LNCaP clone FGC (cell line): ENCODE measurements at places on chromosomes 2 and 18.

- DNase-seq: peak; percentile 56
Measured at GRCh38 chr2:2271469-2271941, 59.6 kb downstream of the MYT1L start.

DNA sequence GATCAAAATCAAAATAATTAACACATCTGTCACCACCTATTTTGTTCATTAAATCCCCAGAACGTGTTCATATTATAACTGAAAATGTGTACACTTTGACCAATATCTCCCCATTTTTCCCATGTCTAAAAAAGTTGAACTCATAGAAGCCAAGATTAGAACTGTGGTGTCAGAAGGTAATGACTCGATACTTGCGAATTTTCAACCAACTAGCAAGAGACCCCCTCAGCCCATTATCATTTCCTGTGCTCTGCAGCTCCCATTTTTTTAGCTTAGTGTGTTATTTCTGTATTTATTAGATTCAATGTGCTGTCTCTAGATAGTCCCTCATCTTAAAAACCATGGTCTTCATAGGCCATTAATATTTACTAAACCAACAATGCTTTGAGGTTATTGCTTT is 248.7 kb upstream of the PIK3C3 start:
- DNase-seq: no peak

GRCh38 chr2:235806986-235807750 is 313.3 kb downstream of the AGAP1 start:
- no peak for DNase-seq

DNA sequence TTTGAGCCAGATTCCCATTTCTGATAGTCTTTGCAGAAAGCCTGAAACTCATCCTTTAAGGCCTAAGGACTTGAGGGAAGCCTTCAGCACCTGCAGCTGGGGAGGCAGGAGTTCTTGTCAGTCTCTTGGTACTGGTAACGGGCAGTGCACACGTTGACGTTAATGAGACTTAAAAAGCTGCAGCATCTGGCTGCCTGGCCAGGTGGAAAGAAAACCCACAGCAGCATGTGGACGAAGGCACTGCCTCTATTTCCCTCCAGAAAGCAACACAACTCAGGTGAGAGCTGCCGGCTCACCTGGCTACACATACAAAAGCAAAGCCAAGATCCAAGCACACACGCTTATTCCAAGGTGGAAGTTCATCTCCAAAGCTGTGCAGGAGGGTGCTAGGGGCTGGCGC is 178.8 kb downstream of the ANAPC1 start:
- DNase-seq: no peak

- no peak for DNase-seq
Measured at GRCh38 chr2:149513461-149513860, 74.1 kb downstream of the MMADHC start.

DNA sequence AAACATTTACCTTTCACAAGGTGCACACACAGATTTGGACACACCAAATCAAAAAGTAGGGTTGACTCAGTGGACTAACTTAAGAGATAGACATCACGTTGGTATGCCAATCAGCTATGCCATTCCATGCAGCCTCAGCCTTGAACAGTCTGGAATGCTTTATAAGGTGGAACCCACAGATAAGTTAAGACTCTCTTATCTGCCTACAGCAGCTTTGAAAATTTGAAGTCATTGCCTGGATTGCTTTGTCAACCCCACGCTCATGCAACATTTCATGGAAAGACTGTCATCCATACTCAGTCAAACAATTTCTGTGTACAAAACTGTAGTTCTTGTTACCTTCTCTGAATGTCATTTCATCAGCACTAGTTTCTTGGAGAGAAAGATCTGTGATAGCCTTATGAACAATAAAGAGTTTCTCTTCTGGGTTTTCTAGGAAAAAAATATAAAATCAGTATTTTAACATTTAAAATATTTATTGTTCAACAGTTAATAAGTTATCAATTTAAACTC is 1.2 kb downstream of the ERMN start:
- no peak for DNase-seq

DNA sequence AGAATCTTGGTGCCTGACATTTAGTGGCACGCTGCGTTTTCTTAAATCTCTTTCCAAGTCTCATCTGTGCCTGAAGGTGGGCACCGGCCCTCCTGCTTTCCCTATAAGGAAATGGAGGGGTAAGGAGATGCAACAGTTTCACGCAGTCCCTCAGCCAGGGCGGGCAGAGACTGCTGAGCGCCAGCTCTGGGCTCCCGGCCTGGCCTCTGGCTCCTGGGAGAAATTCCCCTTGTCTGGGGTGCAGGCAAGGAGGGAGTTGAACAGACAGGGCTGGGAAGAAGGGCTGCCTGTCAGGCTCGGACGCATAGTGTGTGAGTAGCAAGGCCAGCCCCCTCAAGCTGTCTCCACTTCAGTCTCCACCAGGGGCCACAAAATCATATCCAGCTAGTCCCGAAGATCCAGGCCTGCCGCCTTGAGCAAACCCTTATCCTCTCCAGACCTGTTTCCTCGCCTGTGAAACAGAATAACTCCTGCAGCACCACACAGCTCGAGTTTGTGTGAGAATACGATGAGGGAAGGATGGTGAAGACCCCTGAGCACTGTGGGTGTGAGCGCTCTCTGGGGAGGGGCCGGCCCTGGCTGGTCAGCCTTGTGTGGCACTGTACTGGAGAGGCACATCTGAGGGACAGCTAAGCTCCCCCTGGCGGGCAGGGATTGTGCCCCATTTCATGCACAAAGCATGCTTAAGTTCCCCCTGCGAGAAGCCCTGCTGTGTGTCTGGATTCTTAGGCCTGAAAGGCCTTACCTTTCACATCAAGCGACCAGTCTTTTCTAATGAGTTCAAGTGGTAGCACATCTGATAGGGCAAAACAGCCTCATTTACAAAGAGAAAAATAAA is 33.8 kb downstream of the SDC1 start:
- no peak for DNase-seq

DNA sequence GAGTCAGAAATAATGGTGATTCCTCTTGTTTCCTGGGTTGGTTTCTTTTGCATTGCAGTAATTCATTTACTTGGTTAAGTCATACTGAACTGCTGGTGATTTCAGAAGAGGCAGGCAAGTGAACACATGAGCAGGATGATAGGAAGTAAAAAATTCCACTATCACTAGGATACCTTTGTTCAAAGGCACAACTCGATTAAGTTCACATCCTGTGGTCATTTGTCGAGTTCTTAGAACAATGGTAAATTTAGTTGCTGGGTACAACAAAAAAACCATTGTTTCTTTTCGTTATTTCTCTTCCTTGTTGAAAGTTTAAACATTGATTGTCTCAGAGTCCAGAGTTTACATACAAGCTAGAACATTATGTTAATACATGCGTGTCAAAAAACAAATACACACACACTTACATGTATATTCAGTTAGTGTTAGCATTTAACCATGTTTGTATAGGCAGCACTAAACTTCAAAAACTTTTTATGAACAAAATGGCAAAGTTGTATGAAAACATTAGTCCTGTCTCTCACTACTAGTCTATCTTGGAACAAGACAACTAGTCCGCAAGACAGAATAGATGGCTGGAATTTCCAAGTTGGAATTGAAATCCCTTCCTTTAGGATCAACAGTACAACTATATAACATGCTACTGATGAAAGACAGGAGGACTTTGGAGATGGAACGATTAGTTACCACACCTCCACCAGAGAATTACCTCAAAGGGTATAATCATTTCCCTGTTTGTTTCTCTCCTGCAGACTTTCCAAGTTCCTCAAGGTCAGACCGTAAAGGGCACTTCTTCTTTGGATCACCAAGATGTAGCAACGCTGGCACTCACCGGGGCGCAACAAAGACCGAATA is 26.2 kb downstream of the STK39 start:
- no peak for DNase-seq

DNA sequence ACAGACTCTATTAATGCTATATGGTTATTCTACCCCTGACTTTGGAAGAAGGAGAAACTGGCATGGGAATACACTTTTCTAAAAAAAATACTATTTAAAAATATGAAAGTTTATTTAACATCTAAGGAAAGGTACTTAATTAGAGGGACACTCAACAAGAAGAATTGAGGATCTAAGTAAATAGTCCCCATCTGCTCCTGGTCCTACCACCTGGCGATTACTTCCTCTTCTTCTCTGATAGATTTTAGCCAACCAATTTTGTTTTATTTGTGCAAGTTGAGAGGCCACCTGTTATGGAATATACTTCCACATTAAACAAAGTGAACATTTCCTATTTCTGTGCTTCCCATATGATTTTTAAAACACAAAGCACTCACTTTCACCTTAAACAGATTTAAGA is 111.7 kb downstream of the BCL2 start:
- DNase-seq: no peak

GRCh38 chr18:62716619-62717168 is 1.4 kb downstream of the PHLPP1 start:
- no peak for DNase-seq

DNA sequence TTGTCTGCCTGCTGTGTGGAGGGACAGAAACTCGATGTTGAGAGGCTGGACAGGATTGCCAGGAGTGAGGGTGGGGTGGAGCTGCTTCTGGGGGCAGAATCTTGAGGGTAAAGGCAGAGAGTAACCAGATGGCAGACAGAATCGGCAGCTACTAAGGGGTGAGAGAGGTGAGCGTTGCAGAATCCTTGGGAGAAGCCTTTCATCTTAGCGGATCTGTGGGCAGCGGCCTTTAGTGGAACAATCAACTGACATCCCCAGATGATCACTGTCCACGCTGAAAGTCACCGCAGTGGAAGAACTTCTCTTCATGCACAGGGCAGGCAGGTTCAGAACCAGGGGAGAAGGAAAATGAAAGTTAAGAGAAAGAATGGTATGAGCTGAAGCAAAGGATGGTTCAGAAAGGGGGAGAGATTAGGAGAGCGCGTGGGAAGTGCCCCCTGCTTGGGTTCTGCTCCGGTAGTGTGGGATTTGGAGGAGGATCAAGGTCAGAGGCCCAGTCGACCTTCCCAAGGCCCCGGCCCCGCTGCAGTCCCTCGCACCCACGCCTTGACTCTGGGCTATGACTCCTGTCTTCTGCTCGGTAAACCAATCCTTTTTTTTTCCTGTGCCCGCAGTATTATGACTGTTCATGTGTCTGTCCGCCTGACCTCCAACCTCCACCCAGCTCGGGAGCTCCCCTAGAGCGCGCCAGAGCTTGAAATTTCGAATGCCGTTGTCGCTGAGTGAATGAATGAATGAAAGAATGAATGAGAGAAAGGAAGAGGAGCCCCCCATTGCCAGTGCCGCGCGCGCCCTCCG is 584 bp downstream of the BOLA3 start:
- DNase-seq: no peak

GRCh38 chr2:119242276-119243119 is 18.9 kb downstream of the STEAP3 start:
- no peak for DNase-seq

- DNase-seq: no peak
Measured at GRCh38 chr2:74858281-74858680, 24.4 kb downstream of the HK2 start.

- no peak for DNase-seq
Measured at GRCh38 chr2:3379339-3379646, 201 bp upstream of the TRAPPC12 start.

- no peak for DNase-seq
Measured at GRCh38 chr2:65146078-65146477, 16.2 kb upstream of the RAB1A start.

- DNase-seq: no peak
Measured at GRCh38 chr2:26008851-26009566, 24.9 kb upstream of the RAB10 start.

GRCh38 chr2:47503481-47504070 is 100.6 kb downstream of the MSH2 start:
- DNase-seq: no peak

GRCh38 chr18:2627821-2628276 is 27.7 kb upstream of the SMCHD1 start:
- DNase-seq: no peak

DNA sequence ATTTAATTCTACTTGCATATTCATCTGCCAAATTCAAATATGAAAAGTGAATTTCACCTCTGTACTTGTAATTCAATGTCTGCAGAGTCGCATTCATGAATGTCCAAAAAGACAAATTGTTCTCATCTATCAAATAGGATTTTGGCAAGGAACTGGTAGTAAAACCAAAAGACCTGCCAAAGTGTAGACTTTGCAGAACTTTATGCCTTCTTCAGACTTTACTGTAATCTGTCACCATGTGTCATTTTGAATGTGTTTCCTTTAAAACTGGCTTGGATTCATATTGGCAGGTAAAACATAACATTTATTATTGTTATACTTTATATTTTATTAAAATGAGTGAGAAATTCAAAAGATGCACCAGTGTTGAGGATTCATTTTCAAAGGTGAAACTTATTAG is 701.9 kb upstream of the LINC00305 start:
- no peak for DNase-seq

DNA sequence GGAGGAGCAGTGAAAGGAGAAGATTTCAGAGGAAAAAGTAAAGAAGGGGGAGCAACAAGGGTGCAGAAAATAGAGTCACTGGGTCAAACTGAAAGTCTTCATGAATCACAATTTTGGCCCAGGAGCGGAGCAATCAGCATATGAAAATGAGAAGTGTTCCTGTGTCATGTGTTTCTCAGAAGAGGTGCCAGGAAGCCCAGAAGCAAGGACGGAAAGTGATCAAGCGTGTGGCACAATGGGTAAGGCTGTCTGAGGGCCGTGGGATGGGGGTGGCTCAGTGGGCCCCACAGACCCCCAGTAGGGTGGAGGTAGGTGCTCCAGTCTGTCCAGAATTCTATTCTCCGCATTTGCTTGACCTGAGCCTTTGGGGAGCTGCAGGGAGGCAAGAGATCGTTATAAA is 44.2 kb downstream of the SP140 start:
- DNase-seq: no peak

DNA sequence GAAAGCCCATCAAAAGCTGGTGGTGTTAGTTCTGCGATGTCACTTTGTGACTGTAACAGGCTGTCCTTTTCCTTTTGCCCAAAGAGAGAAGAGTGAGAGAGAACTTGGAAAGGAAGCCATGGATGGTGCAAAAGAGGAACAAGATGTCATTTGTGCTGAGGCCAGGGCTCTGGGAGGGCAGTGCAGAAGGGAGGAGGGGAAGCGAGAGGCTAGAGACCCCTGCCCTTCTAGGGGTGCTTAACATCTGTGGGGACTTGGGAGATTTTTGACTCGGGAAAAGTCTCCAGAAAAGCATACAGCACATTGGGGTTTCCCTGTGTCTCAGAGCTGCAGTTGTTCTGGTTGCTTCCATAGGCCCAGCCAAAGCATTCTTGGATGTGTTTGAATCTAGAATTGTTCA is 49.6 kb downstream of the ZBTB7C start:
- no peak for DNase-seq

DNA sequence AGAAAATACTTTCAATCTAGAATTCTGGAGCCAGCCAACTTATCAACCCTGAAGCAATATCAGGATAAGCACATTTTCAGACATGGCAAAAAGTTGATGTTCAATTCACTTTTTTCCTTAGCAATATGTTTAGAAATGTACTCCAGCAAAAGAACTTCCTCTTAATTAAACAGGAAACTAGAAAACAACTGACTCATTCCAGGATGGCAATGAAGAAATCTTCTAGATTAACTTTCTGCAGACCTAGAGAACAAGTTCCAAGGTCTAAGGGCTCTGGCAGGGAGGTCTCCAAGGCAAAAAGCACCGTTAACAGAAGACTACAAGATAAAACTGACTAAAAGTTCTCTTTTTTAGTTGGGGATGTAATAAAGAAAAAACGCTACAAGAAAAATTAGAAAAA is 69.2 kb upstream of the VWC2L start:
- DNase-seq: no peak

GRCh38 chr2:32946314-32947075 is at the start of gene LTBP1:
Gene LTBP1, plus strand, starts transcription at chr2:32946953. Its CDS starts 372 bp downstream, at chr2:32947325.
- no peak for DNase-seq

- DNase-seq: no peak
Measured at GRCh38 chr2:32506446-32506845, 121.4 kb upstream of the TTC27 start.
